ENCODE measurements at places on chromosomes 13 and 19.

DNA sequence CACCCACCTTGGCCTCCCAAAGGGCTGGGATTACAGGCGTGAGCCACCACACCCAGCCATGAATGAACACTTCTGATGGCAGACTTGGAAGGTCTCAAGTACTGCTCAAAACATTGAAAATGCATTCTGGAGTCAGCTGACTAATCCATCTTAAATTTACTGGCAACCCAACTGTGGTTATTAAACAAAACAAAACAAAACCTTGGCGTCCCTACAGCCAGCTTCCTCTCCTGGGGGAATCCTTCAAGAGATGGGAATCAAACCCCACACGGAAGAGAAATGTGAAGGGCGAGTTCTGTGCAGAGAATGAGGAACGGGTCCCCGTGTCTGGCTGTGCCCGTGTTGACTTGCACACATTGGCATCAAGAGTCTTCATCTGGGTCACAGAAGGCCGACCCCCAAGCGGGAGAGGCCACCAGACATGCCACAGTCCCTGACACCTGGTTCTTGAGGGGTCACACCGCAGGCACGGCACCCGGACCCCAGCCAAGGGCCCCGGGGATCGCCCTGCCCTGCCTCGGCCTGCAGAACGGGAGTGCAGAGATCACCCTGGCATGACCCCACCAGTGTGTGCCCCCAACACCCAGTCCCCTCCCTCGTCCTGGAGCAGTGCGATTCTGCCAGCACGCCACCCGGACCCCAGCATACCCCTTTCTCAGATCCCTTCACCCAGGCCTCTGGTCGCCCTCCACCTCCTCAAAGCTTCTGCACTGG is 3.2 kb downstream of the MAP2K2 start:
- no peak for DNase-seq

- DNase-seq, result no peak
These were observed 112.8 kb downstream of the POSTN start for GRCh38 chr13:37485756-37486155.

DNA sequence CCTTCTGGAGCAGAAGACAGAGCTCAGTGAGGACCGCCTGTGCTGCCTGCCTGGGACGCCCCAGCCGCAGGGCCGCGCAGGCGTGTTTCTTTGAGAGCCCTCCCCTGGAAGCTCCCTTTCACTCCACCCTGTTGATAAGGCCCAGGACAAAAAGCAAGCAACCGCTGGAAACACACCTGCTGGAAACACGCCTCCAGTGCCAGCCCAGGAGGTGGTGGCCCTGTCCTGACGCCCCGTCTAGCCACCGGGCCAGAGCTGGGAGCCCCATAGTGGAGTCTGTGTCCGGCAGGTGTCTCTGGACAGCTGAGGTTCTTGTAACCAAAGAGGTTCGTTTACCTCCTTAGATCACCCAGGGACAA is 173.8 kb downstream of the KATNAL1 start:
- no peak for DNase-seq

DNA sequence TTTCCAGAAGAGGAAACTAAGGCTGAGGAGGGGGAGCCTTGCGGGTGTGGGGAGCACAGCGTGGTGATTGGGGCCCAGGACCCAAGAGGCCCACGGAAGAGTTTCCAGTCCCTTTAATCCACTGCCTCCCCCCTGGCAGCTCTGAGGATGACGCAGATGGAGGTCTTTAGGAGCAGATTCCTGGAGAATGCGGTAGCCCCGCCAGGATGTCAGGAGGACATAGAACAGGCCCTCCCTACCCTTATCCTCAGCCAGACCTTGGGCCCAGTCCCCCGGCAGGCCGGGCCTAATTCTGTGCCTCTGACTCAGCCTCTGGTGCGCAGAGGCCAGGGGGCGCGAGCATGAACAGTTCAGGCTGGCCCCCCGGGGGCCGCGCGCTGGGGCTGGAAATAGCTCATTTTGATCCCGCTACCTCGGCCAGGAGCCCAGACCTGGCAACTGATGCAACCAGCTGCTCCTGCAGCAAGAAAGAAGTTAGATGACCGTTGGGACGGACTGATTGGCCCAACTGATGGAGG is 461 bp upstream of the HSPB6 start:
- no peak for DNase-seq

- DNase-seq, result no peak
These were observed 667 bp downstream of the ZNF878 start for GRCh38 chr19:12052091-12052496.

DNA sequence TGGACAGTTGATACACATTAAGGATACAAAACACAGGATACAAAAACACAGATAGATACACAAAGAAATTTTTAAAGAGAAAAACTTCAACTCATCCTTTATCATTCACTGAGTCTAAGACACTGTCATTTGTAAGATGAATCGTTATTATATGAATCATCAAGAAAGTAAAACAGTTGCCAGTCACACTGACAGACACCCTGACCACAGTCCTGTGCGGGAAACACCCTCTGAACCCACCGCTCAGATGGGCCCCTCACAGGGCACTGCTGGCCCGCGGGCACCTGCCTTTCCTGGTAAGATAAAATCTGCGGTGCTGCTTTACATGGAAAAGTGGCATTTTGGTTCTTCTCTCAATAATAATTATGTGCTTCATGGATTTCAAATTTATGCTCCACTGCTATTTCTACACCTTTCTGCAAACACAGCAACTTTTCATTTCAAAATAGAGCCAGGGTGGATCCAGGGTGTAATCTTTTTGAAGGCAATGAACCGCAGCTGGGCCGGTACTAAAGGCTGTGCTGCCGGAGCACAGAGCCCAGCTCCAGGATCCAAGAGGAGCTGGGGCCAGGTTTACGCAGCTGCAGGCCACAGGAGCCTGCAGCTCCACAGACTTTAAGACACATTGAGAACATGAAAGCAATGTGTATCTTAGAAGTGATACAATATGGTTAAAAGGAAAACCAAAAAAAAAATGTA is 76.8 kb downstream of the TUBGCP3 start:
- DNase-seq, result no peak

GRCh38 chr13:61255040-61255796 is 160.4 kb downstream of the PCDH20 start:
- no peak for DNase-seq

- no peak for DNase-seq
These were observed 152.5 kb downstream of the RGCC start for GRCh38 chr13:41609828-41610227.

- DNase-seq, result no peak
These were observed 917.6 kb downstream of the PCDH9 start for GRCh38 chr13:66312312-66313087.

GRCh38 chr13:33080972-33081590 is 64.9 kb downstream of the KL start:
- no peak for DNase-seq

- DNase-seq, result no peak
These were observed 27.5 kb upstream of the TMEM160 start for GRCh38 chr19:47075941-47076340.

- DNase-seq, result no peak
These were observed 1373.7 kb downstream of the PCDH9 start for GRCh38 chr13:65856431-65856830.

DNA sequence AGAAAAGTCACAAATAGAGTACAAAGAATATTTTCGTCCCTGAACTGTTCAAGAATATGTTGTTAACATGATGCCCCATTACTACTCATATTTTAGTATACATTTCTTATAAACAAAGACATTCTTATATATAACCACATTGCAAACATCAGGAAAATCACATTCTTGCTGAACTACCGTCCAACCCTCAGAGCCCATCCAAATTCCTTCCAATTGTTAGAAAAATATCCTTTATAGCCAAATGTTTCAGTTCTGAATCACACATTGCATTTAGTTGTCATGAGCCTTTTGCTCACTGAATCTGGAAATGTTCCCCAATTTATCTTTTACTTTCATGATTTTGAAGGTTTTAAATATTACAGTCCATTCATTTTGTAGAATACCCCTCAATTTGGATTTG is 467.8 kb upstream of the ARGLU1 start:
- no peak for DNase-seq

GRCh38 chr13:97289514-97290298 is 67.6 kb downstream of the MBNL2 start:
- DNase-seq, result no peak

- peak; percentile 68 for DNase-seq
These were observed at the start of gene TMEM238 for GRCh38 chr19:55384131-55384919. Gene TMEM238, minus strand, starts transcription at chr19:55384292. Its CDS starts 33 bp downstream, at chr19:55384259.

DNA sequence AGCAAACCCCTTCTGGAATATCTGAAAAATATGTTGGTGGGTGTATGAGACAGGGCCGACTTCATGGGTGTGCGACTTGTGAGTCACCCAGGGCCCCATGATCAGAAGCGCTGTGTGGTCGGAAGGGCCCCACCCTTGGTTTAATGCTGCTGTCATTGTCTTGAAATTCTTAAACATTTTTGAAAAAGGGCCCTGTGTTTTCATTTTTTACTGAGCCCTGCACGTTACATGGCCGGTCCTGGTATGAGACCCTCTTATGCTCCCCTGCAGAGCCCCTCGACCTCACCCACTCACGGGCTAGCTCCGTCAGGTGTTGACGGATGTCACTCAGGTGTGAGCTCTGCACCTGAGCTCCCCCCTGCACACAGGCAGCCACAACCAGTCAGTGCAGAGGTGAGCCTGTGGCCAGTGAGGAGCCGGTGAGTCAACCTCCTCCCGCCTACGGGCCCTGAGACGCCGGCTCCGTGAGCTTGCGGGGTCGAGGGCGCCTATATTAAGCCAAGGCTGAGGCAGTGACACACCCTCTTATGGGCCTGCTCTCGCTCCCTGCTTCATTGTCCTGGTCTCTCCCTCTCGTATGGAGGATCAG is 27.7 kb downstream of the GADD45B start:
- no peak for DNase-seq

DNA sequence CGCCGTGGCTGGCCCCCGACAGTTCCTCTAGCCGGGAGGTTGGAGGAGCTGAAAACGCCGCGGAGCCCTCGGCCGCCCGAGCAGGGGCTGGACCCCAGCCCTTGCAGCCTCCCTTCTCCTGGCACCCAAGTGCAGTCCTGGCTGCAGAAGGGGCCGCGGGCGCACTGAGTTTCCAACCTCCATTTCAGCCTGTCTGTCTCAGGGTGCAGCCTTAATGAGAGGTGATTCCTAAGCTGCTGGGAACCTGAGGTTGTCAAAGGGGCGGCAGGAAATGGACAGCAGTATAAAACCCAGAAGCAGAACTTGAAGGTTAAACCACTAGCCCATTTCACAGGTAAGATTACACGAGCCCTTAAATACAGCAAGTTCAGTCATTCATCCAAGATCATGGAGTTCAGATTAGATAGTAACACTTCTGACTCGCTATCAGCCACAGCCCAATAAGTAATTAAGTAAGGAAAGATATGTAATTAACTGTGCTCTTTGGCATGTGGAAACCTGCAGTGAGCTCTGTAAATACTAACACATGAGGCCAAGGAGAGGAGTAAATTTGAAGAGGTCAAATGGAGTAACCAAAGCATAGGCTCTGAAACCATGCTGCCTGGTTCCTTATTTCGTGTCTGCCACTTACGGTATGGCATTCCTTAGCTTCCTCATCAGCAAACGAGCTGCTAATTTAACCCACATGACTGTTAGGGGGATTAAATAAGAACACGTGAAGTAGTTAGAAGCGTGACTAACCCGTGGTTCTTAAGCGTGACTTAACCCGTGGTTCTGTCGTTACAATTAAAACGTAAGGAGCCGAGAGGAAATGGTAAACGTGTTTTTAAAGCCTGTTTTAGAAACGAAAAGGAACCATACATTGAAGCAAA is 686 bp downstream of the SETDB2 start:
- peak; percentile 43 for DNase-seq

DNA sequence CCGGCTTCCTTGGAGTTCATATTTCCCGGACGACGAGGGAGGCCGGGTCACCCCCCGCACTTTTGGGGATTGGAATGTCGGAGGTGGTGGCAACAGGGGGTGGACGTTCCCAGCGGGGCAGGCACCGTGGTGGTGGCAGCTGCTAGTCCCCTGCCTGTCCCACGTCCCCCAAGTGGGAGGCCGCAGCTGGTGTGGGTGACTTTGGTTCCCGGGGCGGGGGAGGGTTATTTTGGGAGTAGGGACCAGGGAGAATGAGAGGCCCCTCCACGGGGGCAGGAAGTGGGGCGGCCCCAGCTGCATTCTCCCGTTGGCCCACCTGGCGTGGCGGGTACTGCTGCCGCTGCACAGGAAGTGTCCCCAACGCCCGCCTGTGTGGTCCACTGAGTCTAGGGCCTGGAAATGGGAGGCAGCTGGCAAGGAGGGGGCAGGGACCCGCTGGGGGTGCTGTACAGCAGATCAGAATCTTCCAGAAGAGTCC is 11.1 kb upstream of the PLIN3 start:
- no peak for DNase-seq

GRCh38 chr13:52955472-52955874 is 73.1 kb upstream of the OLFM4 start:
- no peak for DNase-seq

- no peak for DNase-seq
These were observed 135.0 kb upstream of the KL start for GRCh38 chr13:32881074-32881776.

DNA sequence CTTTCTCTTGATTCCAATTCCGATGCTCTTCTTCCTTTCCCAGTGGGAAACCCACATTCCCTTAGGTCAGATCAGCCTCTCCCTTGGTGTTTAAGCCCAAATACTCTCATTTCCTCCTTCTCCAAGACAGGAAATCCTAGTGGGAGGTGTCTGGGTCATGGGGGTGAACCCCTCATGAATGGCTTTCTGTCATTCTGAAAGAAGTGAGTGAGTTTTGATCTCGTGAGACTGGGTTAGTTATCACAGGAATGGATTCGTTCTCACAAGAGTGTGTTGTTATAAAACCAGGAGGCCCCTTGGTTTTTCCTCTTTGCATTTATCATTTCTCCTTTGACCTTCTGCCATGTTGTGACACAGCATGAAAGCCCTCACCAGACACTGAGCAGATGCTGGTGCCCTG is 76.2 kb upstream of the MTIF3 start:
- no peak for DNase-seq

DNA sequence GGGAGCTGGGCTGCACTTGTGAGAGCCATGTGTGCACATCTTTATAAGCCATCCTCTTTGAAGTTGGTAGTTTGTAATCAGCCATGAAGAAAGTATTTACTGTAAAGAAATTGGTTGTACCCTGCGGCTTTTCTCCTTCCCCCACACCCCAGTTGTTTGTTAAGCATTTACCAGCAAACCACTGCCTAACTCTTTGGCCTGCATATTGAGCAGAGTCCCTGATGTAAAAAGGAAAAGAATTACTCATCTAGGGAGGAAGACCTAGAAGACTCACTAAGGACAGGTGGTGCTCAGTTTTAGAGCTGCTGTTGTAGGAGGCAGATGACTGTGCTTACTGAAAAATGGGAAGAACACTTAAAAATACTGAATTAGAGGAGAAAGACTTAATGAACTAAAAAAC is 245.3 kb downstream of the PCCA start:
- DNase-seq, result no peak

DNA sequence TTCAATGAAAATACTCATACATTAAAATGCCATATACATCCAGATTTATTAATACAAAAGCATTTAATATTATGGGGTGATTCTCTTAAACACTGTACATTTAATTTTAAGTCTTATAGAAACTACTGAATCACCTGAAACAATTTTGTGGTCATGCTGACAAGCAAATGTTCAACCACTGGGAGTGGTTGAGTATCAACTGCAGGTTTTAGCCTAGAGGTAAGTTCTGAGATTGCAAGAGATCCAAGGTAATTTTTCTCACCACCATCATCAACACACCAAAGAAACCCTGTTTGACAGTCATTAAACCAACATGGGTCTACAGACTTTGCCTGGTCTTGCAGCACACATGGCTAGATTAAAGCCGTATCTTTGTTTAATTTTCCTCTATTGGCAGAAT is 196.3 kb downstream of the LHFPL6 start:
- no peak for DNase-seq

- DNase-seq, result no peak
These were observed 264.6 kb downstream of the NHLRC3 start for GRCh38 chr13:39302820-39303219.
